ENCODE measurements at places on chromosomes 16 and 17.

GRCh38 chr17:17548044-17548443, 43.5 kb downstream of the PEMT start:
- no peak for DNase-seq

GRCh38 chr16:2438121-2438520, 8.9 kb downstream of the CCNF start:
- DNase-seq, result no peak

GRCh38 chr16:30874244-30874820, 19.5 kb downstream of the BCL7C start:
- DNase-seq, result no peak

DNA sequence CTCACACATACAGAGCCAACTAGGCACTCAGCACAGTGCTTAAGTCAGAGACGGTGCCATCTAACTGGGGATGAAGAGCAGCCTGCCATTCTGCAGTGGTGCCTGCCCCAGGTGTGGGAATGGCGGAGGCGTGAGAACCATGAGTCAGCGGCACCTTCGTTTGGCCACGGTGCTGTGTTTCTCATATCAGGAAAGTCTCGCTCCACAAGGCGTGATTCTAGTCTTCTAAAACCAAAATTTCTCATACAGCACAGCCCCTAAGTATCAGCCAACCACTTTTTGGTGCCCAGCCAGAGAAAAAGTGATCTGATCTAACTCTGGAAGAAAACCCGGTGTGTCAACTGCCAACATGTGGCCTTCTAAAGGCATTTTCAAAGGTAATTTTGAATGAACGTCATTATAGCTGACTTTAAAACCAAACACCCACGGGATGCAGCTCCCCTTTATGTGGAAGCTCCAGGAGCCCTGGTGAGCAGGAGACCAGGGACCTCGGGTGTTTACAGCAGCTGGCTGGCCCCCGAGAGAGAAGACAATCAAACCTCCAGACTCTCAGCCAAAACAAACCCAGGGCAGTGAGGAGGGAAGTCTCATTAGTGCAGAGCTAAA, 54.6 kb downstream of the ABCC12 start:
- DNase-seq, result peak; percentile 70

GRCh38 chr17:27153005-27153404, 140.9 kb upstream of the WSB1 start:
- no peak for DNase-seq

DNA sequence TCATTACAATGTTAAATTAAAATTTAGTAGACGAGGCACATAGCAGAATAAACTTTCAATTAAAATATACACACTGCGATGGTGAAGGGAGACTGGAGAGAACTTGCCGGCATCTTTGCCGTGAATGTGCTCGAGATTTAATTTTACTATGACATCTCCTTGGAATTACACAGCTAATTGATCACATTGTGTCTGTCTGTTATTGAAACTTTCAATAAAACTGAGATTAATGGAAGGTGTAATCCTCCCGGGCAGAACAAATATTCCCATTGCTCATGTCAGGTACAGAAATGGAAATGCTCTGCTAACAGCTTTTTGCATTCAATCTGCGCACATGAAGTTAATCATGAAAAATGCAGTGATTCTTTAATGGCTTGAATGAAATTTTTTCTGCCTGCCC, 210.1 kb upstream of the NLRP1 start:
- no peak for DNase-seq
